ENCODE measurements at places on chromosomes 2 and 18.

DNA sequence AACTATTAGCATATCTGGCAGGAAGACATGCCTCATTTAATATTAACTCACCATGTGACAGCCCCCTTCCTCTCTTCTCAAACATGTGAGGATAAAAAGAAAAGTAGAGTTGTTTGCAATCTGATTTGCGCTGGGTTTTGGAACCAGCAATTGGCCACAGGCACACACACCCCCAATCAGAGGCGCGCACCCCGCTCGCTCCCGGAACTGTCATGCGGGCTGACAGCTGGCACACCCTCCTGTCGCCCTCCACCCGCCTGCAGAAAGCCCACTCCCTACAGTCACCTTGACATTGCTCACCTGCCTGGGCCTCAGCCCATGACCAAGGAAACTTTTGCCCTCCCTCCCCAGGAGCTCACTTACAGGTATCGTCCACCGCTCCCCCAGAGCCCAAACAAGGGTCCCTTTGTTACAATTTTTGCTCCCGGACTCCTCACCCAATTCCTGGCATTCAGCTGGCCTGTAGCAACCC, 1.1 kb downstream of the COBLL1 start:
- DNase-seq = peak; percentile 11

- DNase-seq = no peak
Observed at GRCh38 chr2:32711908-32712501, 84.2 kb downstream of the TTC27 start.

DNA sequence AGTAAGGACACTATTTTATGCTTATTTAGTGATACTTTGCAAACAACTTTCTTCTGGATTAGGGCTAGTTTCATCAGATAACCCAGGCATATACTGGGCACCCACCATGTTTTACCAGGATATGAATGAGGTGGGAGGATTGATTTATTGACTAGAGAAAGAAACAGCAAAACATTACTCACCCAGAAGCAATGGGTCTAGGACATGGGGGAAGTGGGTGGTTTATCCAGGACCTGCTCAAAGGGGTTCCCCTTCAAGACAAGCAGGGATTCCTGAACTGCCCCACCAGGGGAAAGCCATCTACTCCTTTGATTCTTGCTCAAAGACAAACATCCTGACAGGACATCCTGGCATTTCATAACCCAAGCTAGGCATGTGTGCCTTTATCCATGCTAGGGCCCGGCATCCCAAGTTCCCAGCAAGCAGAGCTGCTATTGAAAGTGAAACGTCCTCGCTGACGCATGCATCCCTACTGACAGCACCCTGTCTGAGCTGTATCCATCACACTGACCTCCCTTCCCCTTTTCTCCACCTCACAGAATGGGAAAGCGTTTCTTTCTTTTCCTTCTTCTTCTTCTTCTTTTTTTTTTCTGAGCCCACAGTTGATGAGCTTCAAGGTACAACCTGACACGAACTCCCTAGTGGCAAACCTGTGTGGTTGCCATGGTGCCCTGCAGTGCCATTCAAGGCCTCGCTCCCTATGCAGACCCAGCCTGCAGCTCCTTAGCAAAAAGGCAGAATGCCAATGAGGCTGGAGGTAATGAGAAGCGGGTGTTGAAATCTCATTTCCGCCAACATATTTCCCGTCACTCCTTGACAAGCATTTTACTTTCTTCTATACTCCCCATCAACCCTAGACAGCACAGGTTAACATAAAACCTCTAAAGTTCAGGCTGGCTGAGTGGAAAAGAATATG, 70.5 kb downstream of the CLHC1 start:
- no peak for DNase-seq

DNA sequence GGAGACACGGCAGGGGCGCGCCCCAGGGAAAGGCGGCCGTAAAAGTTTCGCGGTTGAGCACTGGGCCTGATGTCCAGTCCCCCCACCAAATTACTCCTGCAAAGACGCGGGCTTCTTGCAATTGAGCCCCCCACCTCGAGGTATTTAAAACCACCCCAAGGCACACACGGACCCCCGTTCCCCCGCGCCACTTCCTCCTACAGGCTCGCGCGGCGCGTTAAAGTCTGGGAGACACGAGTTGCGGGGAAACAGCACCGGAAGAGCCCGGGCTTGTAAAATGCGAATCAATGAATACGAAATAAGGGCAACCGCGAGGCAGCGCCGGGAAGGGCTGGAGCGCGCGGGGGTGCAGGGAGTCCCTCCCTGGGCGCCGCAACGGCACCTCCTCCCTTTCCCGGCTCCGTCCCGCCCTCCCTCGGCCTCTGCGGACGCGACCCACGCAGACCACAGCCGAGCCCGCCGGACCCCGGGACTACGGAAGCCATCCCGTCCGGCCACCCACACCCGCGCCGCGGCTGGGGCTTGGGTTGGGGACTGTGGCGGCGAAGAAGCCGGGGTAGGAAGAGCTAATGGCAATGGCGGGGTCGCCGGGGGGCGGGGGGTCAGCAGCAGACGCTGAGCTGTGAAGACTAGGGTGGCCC, 918 bp upstream of the NETO1 start:
- no peak for DNase-seq

DNA sequence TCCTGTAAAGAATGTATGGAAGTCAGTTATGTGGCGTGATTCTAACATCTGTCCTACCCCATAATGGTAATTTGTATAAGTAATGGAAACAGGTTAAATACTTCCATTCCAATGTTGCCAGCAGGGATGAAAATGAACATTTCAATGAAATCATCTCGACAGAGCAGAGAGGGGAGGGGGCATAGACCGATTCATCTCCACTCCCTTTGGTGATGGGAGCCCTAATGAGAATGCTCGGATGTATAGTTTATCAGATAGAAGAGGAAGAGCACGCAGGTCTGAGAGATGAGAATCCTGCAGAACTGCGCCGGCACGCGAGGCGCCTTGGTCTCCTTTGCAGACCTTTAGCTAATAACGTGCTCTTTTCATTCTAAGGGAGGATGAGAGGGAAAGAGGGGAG, 61.4 kb downstream of the TSHZ1 start:
- DNase-seq = no peak

Measured in amygdala (tissue), 56 donors.